NCI-H460 (cell line): ENCODE measurements at places on chromosomes 7 and 10. TPM values are rescaled to one million over a fixed set of nuclear protein-coding genes. Genes with fewer than 3 reads are reported as not detected.

GRCh38 chr7:80362010-80362618 is 149.8 kb downstream of the GNAT3 start:
- no peak for DNase-seq

- DNase-seq: no peak
Measured at GRCh38 chr7:80896906-80897598, 21.8 kb downstream of the SEMA3C start.

DNA sequence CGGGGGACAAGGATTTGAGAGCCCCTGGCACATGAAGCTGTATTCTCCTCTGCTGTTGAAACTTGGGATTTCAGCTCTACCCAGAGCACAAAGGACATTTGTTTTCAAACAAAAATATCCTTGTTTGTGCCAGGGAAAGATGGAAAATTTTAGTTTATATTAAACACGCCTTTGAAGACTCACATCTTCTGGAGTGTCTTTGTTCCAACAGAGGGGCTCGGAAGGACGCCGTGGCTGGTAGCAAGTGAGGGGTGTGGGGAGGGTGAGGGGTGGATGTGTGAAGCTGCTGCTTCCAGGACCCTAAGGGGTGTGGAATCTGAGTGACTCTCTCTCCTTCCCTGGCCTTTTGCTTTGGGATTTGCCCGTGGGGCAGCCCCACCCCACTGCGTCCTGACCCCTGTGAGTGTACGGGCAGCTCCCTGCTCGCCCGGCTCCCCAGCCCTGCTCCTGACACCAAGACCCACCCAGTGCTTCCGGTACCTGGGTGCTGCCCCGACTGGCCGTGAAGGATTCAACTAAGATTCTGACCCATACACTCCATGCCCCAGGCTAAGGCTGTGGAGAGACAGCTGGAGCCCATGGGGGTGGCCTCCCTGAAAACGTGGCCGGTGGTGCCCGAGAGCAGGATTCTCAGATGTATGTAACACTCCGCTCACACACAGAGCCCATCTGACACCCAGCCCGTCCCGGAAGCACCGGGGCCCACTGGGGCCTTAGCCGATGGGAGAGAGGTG is 59.6 kb downstream of the ZRANB1 start:
- no peak for DNase-seq

Gene NKX2-3
- 0.25 and 0.32 TPM in 2 replicates for total RNA-seq

Gene VPS37D
- 3.6 and 5.4 TPM in 2 replicates for total RNA-seq
